ENCODE measurements at places on chromosomes 7 and 10.

DNA sequence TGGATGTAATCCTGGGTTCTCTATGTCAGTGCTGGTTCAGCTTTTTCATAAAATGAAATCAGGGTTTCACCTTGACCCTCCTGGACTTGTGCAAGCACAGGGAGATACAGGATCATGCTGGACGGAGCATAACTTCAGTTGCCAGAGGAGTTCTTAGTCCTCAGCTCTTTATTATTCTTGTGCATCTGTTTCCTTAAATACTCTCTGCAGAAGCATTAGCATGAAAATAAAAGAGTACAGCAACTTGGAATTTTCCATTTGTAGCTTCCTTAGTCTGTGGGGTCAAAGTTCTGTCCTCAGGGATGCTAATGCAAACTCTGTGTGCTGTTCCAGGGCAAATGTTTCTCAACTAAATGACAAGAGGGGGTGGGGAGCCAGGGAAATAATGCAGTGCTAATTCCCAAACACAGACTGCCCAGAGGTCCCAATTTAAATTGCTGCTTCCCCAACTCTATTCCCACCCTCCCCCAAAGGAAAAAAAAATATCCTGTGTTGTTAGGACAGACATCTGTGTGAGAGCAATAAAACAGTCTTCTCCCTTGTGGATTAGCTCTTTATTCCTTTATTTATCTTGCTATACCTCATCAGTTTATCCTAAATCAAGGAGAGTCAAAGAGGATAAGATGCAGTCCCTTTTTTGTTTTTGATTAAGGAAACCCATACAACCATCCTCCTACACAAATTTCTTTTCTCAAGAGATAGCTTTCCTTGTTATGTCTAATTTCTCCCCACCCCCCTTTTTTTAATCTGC is 905.0 kb downstream of the LRMDA start:
- no peak for DNase-seq

GRCh38 chr7:122306320-122307227 is 2.0 kb upstream of the FEZF1 start:
- DNase-seq, result no peak

GRCh38 chr7:155337946-155338631 is 40.4 kb downstream of the INSIG1 start:
- DNase-seq, result no peak

- no peak for DNase-seq
Observed at GRCh38 chr10:28293236-28294168, 9.4 kb downstream of the MPP7 start.

All from hematopoietic multipotent progenitor cell treated with erythropoietin and hydrocortisone succinate and interleukin-3 and kit ligand, for 4 days (in vitro differentiated cells).